ENCODE measurements at places on chromosomes 5 and 9.
A peak's percentile ranks its signal among the peaks of the same experiment; 100 is the strongest.

DNA sequence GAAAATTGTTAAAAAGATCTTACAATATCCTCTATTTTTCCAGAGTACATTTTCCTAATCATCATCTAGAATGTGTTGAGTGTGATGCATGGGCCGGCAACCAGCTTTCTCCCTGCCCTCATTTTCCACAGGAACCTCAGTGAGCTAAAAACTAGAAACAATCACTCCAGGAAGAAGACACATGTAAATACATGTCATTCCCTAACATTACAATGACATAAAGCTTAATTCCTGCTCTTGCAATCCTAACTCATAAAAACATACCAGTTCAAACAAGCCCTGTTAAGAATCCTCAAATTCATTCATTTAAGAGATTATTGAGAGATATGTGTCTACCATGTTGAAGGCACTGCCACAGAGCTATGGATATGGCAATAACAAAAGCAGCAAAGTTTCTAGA lies 18.5 kb upstream of the ZNF622 start:
- DNase-seq, result no peak

GRCh38 chr9:87278971-87279733 lies 218.5 kb upstream of the DAPK1 start:
- DNase-seq, result no peak

GRCh38 chr5:158485047-158485446 lies 614.7 kb downstream of the EBF1 start:
- DNase-seq, result no peak

DNA sequence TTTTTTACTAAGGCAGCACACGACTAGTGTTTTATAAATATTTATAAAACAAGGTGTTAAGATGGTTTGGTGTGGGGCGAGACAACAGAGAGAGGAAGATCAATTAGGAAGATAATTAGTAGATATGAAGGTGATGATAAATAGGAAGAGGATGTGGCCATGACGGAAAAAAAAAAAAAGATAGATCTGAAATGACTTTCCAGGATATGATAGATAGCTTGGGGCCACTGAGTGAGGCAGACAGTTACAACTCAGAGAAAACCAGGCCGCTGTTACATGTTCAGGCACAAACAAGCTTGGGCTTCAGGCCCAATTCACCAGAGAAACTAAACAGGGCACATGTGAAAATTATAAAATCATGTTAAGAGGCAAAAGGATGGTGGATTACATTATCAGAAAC lies 43.2 kb downstream of the KIAA0825 start:
- no peak for DNase-seq

DNA sequence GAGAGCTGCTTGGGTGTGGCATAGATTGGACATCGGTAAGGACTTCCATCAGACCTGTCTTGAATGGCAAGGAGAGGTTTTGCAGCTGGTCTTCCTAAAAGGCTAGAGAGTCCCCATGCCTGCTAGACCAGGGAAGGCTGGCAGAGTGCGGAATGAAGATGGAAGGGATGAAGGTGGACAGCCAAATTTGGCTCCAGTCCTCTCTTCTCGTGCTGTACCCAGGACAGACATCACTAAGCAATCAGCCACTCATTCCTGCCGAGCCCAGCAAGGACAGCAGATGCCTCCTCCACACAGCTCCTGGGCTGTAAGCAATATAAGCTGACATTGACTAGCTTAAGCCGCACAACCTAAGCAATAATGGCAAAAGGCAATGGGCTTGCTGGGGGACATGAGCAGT lies 112.0 kb downstream of the OLFM1 start:
- no peak for DNase-seq

- DNase-seq, result no peak
Observed at GRCh38 chr9:83508067-83508466, 30.1 kb downstream of the FRMD3 start.

GRCh38 chr9:70601000-70601951 lies 186.8 kb upstream of the KLF9 start:
- no peak for DNase-seq

DNA sequence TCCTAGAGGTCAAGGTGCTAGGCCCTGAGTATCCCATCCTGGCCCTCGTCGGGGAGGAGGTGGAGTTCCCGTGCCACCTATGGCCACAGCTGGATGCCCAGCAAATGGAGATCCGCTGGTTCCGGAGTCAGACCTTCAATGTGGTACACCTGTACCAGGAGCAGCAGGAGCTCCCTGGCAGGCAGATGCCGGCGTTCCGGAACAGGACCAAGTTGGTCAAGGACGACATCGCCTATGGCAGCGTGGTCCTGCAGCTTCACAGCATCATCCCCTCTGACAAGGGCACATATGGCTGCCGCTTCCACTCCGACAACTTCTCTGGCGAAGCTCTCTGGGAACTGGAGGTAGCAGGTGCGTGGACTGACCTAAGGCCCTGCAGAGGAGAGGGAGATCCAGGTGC lies 7.9 kb downstream of the BTNL9 start:
- peak; percentile 2 for DNase-seq

GRCh38 chr9:7196467-7196866 lies 438.7 kb downstream of the KDM4C start:
- no peak for DNase-seq

DNA sequence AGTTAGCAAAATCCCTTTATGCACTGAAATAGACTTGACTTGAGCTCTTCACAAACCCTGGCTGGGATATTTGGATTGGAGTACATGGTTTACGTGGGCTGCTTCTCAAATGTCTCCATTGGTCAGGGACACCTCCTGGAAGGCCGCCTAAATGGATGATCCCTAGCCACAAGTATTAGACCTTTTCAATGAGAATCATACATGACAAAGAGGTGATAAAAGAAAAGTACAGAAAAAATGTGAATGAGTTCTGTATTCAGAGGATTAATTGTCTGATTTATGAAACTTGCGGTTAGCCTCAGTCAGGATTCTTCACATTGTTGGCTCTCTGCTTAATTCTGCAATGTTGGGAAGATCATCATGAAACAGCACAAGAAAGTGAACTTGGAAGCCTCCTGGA lies 752.8 kb upstream of the ADAMTS16 start:
- no peak for DNase-seq

DNA sequence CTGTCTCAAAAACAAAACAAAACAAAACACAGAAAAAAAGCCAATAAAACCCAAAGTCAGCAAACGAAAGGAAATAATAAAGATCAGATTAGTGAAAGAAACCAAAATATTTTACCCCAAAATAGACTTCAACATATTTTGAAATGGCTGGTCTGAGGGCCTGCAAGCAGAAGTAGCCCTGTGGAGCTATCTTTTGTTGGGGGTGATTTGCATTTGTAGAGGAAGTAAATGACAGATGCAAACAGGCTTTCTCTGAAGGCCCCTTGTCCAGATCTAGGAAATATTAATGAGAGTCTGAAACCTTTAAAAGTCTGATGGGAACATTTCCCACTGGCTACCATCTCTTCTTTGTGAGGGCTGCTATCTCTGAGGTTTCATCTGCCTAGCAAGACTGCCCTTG lies 74.0 kb downstream of the GCNT4 start:
- no peak for DNase-seq

GRCh38 chr5:88997937-88998336 lies 115.0 kb upstream of the MEF2C start:
- no peak for DNase-seq

DNA sequence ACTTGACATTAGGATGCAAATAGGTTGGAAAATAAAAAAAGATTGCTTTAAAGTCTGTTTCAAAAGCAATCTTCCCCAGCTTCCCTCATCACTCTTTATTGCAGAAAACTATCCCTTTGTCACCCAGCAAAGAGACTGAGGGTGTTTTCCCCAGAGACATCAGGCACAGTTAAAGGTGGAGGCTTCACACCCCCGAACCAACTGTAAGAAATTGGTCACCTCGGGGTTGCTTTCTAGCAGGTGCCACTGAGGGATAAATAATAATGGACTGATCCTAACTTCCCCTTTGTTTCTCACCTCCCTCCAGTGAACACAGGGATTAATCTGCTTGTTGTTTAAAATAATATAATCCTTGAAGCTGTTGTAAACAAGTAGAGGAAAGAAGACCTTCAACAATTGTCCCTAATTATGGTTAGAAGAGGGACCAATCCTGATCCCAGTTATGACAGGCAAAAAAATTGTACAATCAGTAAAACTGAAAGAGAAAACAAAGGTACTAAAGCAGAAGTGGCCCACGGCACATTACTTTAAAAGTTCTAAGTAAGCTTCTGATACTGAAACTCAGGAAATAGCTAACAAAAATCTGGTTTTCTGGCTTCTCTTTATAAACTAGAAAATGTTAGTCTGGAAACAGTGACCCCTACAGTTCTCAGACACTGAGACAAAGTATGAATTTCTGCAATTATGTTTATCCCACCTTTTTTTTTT lies 6.6 kb upstream of the PCSK1 start:
- no peak for DNase-seq

DNA sequence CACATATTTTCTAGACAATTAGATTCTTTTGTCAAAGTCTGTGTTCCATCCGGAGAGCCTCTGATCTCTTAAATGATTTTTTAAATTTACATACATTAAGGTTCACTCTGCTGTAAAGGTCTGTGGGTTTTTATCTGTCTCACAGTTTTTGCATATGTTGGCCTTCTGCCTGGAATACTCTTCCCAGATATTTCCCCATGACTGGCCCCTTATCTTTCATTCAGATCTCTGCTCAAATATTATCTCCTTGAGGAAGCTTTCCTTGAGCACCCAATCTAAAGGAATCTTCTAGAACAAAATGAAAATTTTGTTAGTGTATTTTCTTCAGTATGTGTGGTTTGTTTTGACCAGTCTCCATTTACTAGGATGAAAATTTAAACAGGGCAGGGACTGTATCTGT lies 26.3 kb downstream of the FAF2 start:
- no peak for DNase-seq

GRCh38 chr5:168039039-168039438 lies 252.4 kb upstream of the WWC1 start:
- DNase-seq, result no peak

- DNase-seq, result no peak
Observed at GRCh38 chr9:33111631-33112030, 35.2 kb upstream of the SMU1 start.

DNA sequence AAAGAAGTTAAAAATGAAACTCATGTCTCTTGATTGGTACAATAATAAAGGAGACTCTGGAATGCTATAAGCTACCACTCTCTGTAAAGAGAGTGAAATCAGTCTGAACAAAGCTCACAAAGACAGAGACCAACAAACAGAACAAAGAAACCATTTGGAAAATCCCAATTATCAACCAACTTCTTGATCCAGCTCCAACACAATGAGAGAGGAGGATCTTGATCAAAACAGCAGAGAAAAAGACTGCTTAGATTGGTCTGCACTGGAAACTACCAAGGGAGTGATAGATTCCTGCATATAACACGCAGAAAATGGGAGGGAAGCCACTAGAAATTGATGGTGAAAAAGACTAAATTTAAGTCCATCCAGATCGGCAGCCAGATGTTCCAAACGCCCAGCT lies 23.1 kb upstream of the RNF38 start:
- DNase-seq, result no peak

- no peak for DNase-seq
Observed at GRCh38 chr5:151408591-151409230, 38.7 kb upstream of the SLC36A1 start.

GRCh38 chr5:99636663-99637062 lies 707.9 kb upstream of the CHD1 start:
- DNase-seq, result no peak

DNA sequence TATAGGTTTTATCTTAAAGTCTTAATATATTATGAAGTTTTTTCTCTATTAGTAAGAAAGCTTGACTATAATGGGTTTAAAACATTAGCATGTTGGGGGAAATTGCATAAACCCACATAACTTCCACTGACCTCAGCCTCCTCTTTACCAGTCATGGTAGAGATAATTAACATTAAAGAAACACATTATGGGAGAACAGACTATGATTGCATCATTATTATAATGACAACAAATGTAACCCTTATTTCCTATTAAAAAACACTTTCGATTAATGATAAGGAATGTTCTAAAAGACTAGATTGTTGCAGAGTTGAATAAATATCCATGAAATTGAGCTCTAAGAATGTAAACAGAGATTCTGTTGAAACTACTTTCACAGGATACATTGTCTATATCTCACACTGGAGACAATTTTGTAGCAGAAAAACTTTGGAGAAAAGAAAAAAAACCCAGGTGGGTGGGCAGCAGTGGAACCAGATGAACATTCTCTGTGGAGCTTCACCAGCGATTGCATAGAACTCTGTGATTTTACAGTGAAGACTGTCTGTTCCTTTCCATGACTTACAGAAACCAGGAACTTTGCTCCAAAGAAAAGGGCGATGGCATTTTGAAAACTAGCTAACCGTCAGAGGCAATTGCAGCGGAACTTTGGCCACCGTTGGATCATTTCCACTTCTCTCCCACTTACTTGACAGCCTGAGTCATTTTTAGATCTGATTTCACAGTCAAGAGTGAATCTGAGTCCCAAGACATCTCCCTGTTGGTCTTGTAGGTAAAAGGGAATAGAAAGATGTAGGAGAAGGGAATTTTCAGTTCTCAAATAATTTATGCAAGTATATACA lies 21.0 kb upstream of the ERAP2 start:
- DNase-seq, result no peak

GRCh38 chr5:59813761-59814536 lies 79.6 kb downstream of the PDE4D start:
- peak; percentile 15 for DNase-seq

GRCh38 chr9:125103770-125104460 lies 39.4 kb downstream of the SCAI start:
- no peak for DNase-seq

- peak; percentile 60 for DNase-seq
Observed at GRCh38 chr5:56490971-56491468, 257.9 kb upstream of the ANKRD55 start.

DNA sequence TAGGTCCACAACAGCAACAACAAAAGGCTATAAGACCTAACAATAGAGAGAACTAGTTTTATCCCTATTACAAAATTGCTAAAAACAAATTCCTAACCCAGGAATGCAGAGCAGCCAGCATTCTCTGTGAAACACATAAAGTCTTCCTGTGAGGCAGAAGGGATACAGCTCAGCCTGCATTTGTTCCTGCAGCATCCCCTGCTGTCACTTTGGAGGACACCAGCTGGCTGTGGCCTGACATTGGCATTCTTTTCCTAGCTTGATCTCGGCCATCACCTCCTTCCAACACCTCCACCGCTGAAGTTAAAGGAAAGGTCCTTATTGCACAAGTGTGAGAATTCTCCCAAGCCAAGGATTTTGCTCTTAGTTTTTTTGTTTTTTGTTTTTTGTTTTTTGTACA lies 186.1 kb downstream of the SNCAIP start:
- no peak for DNase-seq

DNA sequence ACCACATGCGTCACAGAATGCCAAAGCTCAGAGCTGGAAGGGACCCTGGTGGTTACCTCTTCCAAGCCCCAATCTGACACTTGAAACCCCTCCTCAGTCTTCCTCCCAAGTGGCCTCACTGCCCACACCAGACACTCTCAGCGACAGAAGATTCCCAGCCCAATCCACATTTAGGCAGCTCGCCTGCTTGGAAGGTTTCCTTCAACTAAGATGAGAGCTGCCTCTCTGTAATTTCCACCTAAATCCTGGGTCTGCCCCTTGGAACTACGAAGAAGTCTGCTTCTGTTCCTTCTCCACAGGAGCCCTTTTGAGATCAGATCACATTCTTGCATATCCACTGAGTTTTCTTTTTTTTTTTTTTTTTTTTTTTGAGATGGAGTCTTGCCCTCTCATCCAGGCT lies 83.7 kb downstream of the PAX5 start:
- DNase-seq, result no peak

- DNase-seq, result no peak
Observed at GRCh38 chr5:130923543-130924124, 241.4 kb downstream of the HINT1 start.
